ENCODE measurements at places on chromosomes 5 and 9.

GRCh38 chr9:127522727-127523126, 71.4 kb downstream of the LRSAM1 start:
- DNase-seq = no peak

DNA sequence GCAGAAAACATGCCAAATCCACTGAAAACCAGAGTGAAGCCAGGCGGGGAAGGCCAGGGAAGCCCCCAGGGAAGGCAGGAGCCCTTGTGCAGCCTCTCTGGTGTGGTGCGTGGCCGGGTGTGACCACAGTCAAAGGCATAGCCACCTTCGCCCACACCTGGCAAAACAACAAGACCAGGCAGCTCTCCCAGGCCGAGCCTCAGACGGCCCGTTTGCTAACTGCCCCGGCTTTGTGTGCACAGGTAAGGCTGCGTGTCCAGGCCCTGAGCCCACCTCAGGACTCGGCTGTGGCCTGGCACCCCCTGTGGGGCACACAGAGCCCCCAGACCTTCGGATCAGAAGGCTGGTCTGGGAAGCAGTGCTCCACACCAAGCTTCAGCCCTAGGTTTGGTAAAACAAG, 6.1 kb downstream of the TMEM250 start:
- DNase-seq = no peak

DNA sequence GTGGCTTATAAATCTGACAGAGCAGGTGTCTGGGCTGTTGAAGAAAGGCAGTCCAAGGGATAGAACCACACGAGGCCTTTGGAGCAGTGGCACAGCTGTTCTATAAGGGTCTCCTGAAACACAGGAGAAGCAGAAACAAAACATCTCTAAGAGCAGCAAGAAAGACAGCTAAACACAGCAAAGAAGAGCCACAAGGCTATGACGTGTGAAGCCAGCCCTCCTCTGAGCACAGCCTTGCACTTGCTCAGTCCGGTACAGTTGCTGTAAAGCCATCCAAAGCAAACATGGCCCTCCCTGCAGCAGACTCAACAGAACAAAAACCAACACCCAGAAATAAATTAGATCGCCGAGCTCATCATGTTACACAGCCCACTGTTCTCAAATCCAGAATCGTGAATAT, 2.6 kb upstream of the GZMK start:
- no peak for DNase-seq

- DNase-seq = no peak
Measured at GRCh38 chr9:124213396-124213795, 44.4 kb upstream of the NEK6 start.

DNA sequence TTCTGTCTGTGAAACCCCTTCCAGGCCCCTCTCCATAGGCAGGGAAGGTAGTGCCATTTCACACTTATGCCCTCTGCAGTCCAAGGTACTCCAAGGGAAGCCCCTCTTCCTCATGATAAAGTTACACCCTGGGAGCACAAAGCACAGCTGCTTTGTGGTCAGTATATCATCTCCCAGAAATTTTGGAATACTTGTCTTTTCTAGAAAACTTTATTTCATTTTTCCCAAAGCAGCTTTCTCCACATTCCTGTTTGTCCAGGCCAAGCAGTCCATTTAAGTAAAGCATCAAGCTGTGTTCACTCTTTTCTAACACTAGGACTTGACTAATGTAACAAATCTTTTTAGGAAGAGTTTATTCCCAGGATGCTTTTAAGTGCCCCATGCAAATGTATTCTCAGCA, 371.8 kb upstream of the RGMB start:
- DNase-seq = no peak

GRCh38 chr5:142287096-142287972, 37.5 kb downstream of the SPRY4 start:
- DNase-seq = no peak

DNA sequence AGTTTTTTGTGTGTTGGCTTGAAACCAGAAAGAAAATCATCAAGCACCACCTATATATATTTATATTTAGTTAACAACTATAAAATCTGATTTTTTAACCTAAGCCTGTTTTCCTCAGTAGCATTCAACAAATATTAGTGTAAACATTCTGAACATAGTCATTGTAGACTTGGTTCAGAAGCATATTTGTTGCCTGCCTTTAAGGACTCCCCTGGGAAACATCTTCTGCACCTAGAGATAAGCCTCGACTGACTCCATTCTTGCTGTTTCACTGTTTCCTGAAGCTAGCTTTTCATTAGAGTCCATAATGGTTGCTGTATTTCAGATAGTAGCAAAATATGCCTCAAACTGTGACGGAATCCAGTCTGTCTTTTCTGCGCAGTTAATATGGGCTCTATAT, 123.5 kb downstream of the TRIO start:
- DNase-seq = no peak

DNA sequence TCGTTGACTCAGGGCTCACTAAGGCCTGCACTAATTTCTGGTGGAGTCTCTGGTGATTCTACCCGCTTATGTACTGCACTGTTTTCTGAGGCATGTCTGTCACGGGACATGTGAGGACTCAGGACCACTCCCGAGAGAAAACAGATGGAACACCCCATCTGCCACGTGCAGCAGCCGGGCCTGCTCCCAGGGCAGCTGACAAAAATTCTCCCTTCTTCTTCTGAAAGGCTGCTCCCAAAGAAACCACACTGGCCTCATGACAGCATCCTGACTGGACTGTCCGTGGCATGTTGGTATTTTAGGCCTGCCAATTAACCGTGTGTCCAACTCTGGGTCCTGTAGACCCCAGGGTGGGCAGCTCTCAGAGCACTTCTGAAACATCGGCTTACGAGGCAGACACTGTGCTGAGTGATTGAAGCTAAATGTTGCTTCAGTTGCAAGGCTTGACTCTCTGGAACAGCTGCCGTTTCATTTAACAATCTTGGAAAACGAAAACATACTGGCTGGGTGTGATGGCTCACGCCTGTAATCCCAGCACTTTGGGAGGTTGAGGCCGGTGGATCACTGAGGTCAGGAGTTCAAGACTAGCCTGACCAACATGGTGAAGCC, 39.0 kb downstream of the FAM240B start:
- DNase-seq = no peak

DNA sequence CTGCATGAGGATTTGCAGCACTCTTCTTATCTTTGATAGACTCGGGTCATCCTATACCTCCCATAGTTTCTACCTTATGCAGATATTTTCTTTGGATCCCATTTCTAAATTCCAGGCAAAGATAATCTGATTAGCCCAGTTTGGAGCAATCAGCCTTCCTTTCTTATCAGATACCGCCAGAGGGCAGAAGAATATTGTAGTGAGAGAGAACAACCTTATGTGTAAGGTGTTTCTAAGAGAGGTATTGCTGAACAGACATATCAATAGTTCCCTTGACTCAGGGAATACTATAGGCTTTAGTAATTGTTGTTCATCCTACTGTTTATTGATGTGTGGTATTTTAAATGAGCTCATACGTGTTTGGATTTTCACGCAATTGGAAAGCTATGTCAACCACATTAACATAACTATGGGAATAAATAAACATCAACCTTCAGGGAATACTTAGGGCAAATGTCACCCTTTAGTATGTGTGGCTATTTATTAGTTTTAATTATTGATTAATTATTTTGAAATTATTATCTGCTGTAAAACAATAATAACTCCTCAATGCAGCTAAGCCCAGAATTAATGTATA, 1435.2 kb upstream of the CDH9 start:
- no peak for DNase-seq

DNA sequence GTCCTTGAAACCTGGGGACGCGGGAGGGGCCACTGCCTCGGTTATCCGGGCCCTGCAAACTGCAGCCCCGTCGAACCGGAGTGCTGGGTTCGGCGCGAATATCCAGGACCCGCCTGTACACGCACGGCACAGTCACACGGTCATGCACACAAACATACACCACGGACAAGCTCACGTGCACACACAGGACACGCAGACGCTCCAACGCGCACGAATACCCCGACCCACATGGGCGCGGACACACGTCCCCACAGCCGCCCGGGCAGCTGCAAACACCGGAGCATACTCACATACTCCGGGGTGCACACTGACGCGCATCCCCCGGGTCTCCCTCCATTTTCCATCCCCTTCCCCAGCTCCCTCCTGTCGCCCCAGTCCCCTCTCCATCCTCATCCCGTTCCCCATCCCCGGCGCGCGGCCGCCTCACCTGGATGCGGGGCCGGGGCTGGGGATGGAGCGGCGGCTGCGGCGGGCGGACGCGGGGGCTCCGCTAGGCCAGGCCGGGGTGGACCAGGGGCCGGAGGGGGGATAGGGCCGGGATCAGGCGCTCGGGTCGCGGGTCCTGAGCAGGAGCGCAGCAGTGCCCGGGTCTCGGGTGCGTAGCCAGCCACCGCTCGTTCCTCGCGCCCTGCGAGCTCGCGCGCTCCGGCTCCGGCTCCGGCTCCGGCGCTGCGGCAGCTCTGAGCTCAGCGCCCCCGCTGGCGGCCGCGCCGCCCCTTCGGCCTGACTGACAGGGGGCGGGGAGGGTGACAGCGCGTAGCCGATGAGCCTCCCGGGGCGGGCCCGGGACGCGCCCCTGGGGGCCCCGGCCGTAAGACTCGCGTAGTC, at the start of the genes EIF4E1B and SNCB:
Gene EIF4E1B, plus strand, starts transcription at position 823 of the 828 bp plus-strand sequence. CDS start 12,113 bp downstream, outside the sequence.
Gene SNCB, minus strand, starts transcription at position 682 of the 828 bp plus-strand sequence. CDS start 880 bp downstream, outside the sequence.
- DNase-seq = peak; percentile 48

DNA sequence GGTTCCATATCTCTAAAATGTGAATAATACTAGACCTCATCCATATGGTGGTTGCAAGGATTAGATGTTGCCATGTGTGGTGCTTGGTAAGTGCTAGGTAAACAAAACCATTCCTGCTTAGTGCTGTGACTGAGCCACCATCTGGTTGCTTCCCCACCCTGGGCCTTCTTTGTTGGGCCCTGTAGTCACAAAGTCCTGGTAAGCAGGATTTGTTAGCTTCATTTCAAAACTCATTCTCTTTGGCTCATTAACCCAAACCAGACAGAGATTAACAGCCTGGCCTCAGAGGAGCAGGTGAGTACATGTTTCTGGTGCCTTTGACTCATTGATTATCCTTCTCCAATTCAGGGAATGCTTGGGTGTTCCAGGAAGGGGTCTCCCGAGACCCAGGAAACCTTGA, 240.2 kb downstream of the ARHGAP26 start:
- no peak for DNase-seq

DNA sequence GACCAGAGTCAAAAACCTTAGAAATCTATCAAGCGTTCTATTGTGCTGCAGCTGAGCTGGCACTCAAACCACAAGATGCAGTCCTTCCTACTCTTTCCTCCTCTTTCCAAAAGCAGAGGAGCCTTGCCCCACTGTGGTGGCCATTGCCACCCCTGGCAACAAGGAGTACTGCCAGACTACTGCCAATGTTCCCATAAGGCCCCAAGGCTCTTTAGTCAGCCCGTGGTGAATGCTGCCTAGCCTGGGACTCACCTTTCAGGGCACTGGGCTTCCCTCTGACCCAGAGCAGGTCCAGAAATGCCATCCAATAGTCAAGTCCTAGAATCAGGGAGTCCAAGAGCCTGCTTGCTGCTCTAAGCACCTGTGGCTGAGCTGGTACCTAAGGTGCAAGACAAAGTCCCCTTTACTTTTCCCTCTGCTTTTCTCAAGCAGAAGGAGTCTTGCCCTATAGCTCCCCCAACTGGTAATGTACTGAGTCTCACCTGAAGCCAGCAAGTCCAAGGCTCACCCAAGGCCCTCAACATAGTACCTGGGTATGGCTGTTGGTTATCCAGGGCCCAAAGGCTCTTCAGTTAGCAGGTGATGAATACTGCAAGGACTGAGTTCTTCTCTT, 219.4 kb downstream of the ATPSCKMT start:
- DNase-seq = peak; percentile 2

DNA sequence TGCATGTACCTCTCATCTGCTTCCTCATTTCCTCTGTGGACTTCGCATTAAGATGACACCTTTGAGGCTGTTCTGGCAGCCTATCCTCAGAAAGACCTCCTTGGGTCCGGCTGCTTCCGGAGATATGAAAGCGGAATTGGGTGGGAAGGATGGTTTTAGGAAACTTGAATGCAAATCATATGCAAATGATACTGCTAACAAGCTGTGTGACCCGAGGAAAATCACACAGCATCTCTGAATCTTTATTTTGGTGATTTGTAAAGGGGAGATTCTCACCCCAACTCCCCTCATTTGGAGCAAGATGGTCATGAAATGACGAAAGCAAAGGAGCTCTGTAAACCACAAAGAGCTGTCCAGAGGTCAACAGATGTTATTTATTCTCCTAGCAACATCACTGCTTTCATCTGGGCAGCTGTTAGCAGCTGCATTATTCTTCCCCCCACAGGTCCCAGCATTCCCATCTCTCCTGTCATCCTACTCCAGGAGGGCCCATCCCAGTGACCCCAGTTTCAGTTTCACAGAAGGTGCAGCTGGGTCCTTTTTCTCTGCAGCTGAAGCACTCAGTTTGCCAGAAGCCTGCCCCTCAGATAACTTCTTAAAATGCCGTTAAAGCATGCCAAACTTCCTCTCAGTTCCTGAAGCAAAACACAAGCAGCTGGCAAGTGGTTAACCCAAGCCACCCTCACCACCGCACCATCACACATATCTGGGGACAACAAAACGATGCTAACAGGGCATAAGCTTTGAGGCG, 269.5 kb downstream of the SEC61B start:
- DNase-seq = no peak

GRCh38 chr9:26655166-26655565, 237.4 kb downstream of the CAAP1 start:
- no peak for DNase-seq

- DNase-seq = no peak
Measured at GRCh38 chr5:31990701-31991110, 183.4 kb downstream of the GOLPH3 start.

- no peak for DNase-seq
Measured at GRCh38 chr9:137707361-137707760, 88.6 kb downstream of the EHMT1 start.

- peak; percentile 23 for DNase-seq
Measured at GRCh38 chr5:93611976-93612854, 29.2 kb downstream of the NR2F1 start.

DNA sequence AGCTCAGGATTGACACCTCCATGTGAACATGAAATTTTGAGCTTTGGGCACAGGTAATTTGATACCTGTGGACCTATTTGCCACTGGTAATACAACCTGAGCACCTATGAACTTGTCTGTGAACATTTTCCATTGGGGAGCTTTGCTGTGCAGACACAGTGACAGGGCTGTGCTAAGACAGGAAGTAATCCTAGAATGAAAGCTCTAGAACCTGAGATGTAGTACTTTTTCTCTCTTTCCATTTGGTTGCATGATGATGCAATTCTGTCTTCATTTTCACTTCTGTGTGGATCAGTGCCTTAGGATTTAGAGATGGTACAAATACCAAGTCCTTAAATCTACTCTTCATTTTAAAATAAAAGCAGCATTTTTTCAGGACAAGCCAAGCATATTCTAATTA, 216.9 kb downstream of the NR3C1 start:
- no peak for DNase-seq

DNA sequence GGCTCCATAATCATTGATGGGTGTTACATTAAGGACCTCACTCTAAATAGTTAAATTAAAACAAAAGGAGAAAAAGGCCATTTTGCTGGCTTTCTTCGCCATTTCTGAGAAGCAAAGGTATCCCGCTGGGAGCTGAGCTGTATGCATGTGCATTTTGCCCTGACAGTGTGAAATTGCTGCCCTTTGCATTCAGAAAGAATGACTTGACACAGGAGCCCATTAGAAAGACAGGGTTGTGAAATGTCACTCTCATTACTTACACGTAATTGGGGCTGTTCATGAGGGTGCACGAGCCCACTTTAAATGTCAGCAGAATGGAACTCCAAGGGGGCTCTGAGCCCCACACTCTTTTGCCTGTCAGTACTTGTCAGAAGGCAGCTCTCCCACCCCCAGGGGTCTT, 85.0 kb downstream of the SEMA4D start:
- no peak for DNase-seq

Measured in Caki2 (cell line).